ENCODE measurements at places on chromosomes 13 and 19.

DNA sequence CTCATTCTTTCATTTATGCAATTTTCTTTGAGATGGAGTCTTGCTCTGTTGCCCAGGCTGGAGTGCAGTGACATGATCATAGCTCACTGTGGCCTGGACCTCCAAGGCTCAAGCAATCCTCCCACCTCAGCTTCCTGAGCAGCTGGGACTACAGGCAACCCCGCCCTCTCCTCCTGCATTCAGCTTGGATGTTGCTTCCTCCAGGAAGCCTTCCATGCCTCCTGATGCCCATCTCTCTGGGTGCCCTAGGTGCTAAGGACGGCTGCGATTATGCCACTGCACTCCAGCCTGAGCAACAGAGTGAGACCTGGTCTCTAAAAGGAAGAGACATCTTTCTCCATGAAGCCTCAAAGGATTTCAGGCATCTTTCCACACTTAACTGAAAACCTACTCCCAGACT is 161.8 kb downstream of the PTPRS start:
- no peak for DNase-seq

DNA sequence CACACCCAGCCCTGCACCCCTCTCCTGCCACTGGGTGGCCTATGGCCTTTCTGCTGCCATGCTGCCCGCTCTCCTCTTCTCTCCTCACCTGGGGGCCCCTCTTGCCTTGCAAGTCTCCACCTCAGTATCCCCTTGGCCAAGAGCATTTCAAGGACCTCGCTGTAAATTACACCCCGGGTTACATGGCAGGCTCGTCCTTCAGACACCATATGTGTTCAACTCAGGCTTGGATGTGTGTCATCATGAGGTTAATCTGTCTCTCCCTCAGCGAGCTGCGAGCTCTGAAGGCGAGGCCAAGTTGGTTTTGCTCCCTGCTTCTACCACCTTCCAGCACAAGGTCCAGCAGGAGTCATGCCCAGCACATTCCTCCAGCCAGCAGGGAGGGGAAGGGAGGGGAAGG is 74.8 kb upstream of the TM9SF2 start:
- no peak for DNase-seq

- DNase-seq: no peak
These were observed 176.5 kb upstream of the NBEA start for GRCh38 chr13:34765446-34766180.

DNA sequence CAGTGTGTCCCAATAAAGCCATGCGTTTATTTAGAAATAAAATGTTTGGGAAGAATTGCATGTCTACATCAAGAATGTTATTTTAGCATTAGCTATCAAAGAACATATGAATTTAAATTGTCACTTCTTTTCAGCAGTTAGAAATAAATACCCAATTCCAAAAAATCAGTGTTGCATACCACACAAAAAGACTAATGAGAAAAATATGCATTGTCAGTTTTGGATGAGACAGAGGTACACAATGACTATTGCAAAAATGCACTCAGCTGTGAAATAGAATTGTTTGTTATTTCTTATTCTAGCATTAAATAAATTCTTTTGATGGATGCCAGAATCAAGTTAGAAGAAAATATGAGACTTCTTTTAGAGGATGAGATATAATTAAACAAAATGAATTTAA is 833.9 kb downstream of the SLITRK1 start:
- no peak for DNase-seq

DNA sequence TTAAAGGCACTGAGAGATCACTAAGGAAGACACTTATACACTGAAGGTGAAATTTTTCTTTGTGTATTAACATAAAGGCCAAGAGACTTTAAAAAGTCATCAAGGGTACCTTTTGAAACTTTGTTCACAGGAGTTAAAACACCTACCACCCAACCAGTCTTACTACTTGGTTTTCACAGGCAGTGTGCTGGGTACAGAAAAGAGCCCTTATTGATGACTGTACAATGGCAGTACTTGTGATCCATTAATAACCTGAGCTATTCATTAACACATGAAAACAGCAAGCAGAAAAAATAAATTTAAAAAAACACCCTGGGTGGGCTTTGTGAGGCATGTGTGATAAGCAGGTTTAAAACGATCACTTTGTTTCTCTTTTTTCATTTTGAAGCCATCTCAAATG is 148.9 kb downstream of the TBC1D4 start:
- no peak for DNase-seq

DNA sequence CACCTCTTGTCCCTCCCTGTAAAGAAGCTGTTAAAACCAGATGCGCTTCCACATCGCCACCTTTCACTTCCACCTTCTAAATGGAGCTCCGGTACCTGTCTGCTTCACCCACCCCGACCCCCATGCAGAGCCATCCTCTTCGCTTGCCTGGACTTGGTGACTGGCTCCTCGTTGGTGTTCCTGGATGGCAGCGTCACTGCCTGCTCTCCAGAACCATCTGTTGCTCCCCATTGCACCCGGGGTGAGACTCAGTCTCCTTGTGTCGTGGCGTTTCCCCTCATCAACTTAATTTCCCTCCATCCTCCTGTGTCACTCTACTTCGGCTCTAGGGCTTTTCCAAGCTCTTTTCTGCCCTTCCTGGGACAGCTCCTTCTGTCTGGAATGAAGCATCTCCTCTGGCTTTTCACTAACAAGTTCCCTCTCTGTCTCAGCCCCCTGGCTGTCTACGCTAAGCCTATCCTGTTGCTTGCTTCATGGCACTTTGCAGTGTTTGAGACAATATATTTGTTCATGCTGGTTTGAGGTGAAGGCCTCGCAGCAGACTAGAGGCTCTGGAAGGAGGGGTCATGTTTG is 10.3 kb downstream of the CEBPG start:
- DNase-seq: no peak

DNA sequence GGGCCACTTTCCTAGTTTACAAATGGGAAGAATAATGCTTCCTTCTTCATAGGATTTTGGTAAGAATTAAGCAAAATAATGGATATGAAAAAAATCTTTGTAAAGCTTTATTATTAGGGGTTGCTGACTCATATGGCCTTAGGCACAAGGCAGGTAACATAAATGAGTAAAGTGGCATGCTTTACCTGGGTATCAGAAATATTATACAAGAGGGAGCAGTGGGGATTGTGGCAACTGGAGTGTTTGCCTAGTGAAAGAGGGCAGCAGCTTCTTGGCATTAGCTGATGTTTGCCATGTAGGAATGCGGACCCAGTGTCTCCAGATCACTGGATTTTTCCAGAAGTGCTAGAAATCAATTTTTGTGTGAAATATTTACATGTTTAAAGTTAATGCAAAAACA is 19.5 kb downstream of the WDFY2 start:
- DNase-seq: no peak

DNA sequence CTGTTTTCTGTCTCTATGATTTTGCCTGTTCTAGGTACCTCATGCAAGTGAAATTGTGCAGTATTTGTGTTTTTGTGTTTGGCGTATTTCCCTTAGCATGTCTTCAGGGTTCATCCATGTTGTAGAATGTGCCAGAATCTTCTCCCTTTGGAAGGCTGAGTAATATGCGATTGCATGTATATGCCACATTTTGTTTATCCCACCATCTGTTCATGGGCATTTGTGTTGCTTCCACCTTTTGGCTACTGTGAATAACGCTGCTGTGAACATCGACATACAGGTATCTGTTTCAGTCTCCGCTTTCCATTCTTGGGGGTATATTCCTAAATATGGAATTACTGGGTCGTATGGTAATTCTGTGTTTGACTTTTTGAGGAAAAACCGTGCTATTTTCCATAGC is 190.0 kb downstream of the ATP8A2 start:
- no peak for DNase-seq

DNA sequence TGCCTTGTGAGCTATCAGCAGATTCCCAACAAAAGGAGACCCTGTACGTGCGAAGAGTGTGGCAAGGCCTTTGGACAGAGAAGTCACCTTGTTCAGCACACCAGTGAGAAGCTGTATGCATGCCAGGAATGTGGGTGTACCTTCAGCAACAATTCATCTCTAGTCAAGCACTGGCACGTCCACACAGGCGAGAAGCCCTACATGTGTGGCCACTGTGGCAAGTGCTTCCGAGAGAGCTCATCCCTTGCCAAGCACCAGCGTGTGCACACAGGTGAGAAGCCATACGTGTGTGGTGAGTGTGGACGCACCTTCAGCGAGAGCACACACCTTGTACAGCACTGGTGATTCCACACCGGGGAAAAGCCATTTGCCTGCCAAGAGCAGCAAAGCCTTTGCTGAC is 7.6 kb upstream of the ZSCAN22 start:
- DNase-seq: no peak

DNA sequence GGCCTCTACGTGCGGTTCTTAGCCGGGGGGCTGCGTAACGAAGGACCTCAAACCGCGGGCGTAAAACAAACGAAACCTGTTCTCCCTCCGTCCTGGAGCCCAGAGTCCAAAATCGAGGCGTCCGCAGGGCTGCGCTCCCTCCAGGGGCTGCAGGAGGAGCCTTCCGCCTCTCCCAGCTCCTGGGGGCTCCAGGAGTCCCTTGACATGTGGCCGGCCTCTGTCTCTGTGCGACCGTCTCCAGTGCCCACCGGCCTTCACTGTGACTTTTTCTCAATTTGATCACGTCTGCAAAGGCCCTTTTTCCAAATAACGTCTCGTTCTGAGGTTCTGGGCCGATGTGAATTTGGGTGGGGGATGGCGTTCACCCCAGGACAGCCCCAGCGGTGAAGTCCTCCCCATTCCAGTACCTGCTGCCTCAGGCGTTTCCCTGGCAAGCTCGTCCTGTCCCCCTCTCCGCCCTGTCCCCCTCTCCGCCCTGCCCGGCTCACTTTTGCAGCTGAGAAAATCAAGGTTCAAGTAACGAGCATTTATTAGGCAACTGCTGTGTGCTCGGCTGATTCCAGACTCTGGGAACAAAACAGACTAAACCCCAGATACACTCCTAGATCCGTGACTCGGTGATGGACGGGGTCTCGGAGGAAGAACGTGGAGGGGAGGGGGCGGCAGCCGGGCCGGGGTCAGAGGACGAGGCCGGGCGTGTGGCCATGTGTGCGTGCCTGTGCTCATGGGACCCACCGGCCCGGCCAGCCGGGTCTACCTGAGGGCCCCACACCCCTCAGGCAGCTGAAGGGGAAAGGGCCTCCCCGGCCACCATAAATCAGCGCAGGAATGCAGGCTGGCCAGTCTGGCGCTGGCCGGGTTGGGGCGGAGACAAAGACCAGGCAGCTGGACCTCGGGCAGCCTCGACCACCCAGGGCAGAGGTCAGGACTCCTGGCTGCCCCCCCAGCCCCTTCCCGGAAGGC is 28.1 kb upstream of the WDR18 start:
- DNase-seq: no peak

DNA sequence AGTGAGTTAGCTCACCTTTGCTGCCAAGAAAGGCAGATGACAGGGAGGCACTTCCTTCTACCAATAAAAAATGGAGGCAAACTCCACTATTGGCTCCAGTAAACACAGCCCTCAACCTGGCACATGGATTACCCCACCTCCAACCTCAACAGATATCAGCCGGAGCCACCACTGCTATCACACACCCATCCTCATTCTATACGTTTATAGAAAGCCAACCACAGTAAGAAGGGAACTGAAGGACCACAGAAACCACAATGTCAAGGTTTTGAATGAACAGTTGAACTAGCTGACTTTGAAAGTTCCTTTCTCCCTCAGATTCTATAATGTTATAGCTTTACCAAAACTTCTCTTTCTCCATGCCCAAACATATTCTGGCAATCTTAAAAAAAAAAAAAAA is 526.2 kb downstream of the UQCRFS1 start:
- DNase-seq: no peak

- DNase-seq: no peak
These were observed 15.6 kb upstream of the HMGB1 start for GRCh38 chr13:30481241-30481760.

- DNase-seq: no peak
These were observed 3.8 kb downstream of the KCTD12 start for GRCh38 chr13:76882431-76882830.

- no peak for DNase-seq
These were observed 958.2 kb downstream of the DIAPH3 start for GRCh38 chr13:59205501-59205900.

GRCh38 chr13:28597641-28598040 is 61.3 kb upstream of the POMP start:
- no peak for DNase-seq

- peak; percentile 69 for DNase-seq
These were observed 2.2 kb upstream of the PLEKHG2 start for GRCh38 chr19:39410017-39410830.

DNA sequence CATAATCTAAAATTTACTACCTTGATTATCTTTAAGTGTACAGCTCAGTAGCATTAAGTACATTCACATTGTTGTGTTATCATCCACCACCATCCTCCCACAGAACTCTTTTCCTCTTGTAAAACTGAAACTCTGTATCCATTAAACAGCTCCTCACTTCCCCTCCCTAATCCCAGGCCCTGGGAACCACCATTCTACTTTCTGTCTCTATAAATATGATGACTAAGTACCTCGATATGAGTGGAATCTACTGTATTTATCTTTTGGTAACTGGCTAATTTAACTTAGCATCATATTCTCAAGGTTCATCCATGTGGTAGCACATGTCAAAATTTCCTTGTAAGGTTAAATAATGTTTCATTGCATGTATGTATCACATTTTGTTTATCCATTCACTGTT is 49.0 kb upstream of the POMP start:
- DNase-seq: no peak

DNA sequence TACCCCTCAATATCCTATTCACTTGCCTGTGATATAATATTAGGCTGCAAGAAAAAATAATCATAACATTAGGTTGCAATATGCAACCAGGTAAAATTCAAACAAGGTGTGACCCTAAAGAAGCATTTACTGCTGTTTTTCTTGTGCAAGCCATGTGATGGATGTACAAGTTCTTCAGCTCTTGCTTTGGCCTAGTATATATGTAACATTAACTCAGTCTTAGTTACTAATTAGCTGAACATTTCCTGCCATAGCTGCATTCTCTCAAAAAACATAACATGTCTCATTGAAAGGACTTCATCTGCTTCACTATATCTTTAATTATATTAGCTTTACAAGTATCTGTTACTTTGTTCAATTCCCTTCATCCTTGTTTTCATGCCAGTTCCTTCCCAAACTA is 406.8 kb upstream of the HTR2A start:
- no peak for DNase-seq

GRCh38 chr19:50724522-50725217 is 1.5 kb downstream of the CLEC11A start:
- DNase-seq: peak; percentile 96

DNA sequence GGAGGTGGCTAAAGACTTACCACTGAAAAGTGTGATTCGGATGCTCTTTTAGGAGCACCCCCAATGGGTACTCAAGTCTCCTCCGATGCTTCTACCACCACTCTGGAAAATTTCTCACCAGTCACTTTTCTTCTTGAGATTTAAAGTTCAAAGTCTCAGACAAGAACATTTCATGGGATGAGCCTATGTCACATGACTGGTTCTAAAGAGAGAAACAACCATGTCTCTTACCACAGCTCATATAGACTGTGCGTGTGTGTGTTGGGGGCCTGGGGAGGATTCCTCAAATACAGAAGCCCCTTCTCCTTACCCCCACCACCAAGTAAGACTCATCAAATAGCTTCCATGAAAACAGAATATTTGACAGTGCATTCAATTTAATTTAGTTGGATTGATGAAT is 181.7 kb upstream of the MIR17HG start:
- no peak for DNase-seq

DNA sequence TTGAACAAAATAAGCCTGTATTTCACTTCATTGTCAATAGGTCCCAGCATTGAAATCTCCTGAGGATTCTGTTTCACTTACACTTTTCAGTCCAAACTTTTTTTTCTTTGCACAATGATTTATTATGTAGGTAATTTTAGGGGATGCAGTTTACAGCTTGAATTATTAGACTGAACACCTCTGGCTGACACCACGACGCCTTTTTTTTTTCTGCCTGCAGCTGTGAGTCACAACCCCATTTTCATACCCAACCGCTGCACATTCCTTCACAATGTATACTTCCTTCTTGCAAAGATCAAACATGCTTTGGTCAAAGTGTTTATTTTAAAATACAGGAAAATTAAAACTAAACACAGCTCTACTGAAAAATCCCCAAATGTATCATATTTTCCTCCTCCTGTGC is 11.4 kb downstream of the ZIC2 start:
- DNase-seq: no peak
